NCI-H1694 (cell line): ENCODE measurements at places on chromosomes 16 and 17.

DNA sequence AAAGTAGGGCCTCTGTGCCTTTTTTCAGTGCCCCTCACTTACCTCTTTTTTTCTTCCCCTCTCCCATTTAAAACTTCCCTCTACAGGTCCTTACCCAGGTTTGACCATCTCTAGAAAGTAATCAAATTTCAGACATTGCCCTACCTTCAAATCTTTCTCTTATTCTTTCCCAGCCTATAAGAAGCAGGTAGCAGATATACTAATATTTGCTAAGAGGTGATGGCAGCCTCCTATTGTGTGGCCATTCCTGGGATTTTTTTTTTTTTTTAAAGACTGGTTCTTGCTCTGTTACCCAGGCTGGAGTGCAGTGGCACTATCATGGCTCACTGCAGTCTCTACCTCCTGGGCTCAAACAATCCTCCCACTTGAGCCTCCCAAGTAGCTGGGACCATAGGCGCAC lies 111.1 kb upstream of the HAS3 start:
- DNase-seq: no peak

DNA sequence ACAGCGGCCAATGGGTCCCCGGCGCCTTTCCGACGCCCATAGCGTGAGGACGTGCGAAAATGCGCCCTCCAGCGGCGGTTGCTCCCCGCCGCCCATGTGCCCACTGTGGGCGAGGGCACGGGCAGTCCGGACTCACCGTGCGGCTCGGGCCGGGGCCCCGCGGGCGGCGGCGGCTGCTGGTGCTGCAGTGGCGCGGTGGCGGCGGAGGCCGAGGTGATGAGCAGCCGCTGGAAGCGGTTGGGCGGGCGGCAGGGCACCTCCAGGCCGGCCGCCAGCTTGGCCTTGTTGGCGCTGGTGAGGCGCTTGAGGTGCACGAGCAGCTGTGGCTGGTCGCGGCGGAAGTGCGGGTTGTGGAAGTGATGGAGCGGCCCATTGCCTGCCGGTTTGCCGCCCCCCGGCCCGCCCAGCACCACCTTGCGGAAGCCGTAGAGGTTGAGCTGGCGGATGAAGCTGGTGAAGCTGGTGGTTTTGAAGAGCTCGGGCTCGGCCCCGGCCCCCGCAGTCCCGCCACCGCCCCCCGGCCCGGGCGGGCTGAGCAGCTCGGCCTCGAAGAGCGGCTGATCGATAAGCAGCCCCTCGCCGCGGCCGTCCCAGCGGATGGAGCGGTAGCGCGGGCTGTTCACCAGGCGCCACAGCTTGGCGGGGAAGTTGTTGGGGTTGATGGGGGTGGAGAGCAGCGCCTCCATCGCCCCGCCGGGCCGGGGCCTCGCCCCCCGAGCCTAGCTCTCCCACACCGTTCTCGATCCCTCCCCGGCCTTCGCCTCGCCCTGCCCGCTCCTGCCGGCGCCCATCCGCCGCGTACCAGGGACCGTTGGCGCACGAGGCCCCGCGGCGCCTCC lies at the start of gene HSF5:
Gene HSF5 (minus strand): TSS at position 820 of the 839 bp plus-strand sequence. CDS start 134 bp downstream, at position 686.
- DNase-seq: no peak

- DNase-seq: no peak
Measured at GRCh38 chr17:67053438-67054000, 9.2 kb downstream of the CACNG1 start.

DNA sequence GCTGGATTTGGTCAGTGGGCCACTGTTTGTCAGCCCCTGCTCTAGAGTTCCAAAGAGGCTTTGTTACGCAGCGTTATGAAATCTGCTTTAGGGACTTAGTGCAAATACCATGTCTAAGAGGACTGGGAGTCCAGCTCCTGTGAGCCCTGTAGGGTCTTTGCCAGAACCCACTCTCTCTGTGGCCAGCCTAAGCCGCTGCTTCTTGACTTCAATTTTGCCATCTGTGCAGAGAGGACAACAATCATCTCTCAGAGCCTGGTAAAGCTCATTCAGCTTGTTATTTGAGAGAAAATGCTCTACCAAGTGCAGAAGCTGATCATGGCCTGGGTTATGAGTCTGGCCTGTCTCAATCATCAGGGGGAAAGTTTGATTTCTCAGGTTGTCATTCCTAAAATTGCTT lies 17.9 kb downstream of the CA10 start:
- no peak for DNase-seq

DNA sequence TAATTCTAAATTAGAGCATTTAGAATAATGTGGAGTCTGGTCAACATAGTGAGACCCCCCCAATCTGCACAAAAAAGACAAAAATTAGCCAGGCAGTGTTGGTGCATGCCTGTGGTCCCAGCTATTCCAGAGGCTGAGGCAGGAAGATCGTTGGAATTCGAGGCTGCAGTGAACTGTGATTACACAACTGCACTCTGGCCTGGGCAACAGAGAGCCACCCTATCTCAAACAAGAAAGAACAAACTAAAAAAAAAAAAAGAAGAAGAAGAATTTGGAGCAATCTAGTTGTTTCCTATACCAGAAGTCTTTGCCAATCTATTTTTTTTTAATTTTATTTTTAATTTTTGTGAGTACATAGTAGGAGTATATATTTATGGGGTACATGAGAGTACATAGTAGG lies 6.0 kb downstream of the CETP start:
- DNase-seq: no peak

DNA sequence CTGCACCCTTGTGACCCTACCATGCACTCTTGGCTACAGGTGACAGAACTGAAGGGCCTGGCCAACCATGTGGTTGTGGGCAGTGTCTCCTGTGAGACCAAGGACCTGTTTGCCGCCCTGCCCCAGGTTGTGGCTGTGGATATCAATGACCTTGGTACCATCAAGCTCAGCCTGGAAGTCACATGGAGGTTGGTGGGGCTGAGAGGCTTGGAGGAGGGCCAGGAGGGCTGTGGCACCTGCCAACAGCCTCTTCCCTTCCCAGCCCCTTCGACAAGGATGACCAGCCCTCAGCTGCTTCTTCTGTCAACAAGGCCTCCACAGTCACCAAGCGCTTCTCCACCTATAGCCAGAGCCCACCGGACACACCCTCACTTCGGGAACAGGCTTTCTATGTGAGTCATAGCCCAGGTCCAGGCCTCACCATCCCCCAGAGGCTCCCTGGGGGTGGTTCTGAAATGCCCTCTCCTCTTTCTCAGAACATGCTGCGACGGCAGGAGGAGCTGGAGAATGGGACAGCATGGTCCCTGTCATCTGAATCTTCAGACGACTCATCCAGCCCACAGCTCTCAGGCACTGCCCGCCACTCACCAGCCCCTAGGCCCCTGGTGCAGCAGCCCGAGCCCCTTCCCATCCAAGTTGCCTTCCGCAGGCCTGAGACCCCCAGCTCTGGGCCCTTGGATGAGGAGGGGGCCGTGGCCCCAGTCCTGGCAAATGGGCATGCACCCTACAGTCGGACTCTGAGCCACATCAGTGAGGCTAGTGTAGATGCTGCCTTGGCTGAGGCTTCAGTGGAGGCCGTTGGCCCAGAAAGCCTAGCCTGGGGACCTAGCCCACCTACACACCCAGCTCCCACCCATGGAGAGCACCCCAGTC lies 13.0 kb downstream of the RIPOR1 start:
- no peak for DNase-seq

DNA sequence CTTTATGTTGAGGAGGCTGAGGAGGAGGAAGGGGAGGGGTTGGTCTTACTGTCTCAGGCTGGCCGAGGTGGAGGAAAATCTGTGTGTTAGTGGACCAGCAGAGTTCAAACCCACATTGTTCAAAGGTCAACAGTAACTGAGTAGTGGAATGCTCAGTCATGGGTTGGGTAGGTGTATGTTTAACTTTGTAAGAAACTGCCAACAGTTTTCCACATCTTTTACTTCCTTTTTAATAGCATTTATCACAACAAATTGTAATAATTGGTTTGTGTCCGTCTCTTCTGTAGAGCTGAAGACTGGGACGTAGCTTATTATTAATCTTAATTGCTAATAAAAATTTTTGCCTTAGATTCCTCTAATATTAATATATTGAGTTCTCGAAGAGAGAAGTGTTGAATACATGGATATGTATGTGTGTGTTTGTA lies 5.3 kb downstream of the ATP6V0A1 start:
- DNase-seq: no peak

DNA sequence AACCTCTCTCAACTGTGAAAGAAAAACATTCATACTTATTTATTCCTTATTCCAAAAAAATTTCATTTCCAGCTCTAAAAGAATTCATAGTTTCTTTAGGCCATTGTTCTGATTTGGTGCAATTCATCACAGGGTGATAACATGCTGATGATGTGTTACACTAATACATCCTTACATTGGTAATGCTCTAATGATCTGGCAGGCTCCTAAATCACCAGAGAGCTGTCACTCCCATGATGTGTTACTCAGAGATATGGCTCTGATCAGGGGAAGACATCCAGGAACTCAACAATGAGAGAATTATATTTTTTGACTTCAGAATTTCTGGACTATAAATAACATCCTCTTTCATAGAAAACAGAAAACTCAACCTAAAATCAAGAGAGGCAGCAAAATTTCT lies 209.3 kb downstream of the CHD9NB start:
- DNase-seq: no peak

GRCh38 chr16:85659805-85660511 lies 28.8 kb downstream of the GINS2 start:
- peak; percentile 75 for DNase-seq

DNA sequence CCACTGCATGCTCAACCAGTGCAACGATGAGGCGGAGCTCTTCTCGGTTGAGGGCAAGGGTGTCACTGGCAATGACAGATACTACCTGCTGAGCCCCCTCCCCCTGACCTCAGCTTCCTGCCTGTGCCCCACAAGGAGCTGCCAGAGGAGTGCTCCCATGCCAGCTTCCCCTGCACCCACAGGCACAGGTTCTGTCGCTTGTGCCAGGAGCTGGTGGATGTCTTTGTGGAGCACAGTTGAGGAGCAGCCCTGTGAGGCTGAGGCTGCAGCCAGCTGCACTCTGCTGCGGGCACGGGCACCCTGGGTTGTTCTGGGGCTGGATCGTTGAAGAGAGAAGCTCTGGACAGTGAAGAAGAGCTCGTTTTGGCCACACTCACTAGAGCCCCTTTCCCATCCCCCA lies 165.3 kb upstream of the ZNF267 start:
- no peak for DNase-seq

GRCh38 chr17:39219647-39220154 lies 6.0 kb downstream of the STAC2 start:
- no peak for DNase-seq

- no peak for DNase-seq
Measured at GRCh38 chr17:58403311-58403710, 14.0 kb downstream of the RNF43 start.

- peak; percentile 20 for DNase-seq
Measured at GRCh38 chr17:74833501-74834377, 25.9 kb downstream of the GRIN2C start.
